NCI-H2081 (cell line): ENCODE measurements at places on chromosomes 11 and 22.

DNA sequence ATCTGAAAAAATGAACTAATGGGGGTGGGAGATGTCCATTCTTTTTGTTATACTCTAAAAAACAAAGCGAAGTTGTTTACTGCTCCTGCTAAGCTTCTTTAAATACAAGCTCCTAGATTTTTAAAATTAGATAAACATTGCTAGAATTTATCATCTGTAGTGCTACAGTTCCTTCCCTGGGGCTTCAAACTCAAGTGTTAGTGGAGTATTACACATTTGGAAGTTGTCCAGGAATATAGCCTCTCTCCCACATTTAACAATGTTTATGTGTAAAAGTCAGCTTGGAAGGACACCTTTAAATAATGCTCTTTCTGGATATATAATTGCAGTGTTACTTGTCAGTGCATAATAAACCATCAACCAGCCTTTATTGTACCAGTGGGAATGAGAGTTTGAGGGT is 155.5 kb downstream of the SPON1 start:
- DNase-seq = peak; percentile 72

- no peak for DNase-seq
Measured at GRCh38 chr22:36298118-36298517, 45.2 kb downstream of the APOL1 start.

DNA sequence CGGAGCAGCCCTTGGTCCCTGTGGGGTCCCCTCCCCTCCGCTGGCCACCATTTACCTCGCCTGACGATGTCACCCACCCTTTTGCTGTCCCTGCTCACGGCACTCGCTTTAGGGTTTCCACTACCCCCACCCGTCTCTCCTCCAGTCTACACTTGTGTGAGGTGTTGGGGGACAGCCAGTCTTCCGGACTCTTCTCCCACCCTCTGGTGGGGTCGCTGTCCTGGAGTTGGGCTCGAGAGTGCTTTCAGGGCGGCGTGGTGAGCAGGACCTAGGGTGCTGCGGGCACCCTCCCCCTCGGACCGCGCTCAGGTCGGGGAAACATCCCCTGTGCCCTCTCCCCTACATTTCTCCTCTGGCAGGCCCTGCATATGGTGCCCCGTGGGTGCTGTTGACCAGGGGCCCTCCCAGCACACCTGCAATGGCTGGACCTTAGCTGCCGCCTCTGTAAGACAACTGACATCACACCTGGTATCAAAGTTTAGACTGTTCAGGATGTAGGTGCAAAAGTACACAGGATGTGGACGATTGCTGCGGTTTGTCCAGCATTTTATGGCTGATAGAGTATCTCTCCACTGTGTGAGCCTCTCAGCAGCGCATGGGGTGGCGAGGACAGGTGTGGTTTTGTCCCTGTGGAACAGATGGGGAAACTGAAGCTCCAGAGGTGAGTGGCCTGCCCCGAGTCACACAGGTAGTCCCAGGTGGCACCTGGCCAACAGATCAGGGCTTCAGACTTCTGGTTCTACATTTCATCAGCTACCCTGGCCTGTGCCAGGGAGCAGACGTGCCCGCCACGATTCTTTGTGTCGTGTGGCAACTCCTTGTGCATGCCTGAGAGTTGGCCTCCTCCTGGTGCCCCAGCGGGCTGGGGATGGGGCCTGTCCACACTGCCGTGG is 1.2 kb downstream of the GRK2 start:
- DNase-seq = no peak

GRCh38 chr11:119797736-119798135 is 68.7 kb upstream of the NECTIN1 start:
- no peak for DNase-seq

DNA sequence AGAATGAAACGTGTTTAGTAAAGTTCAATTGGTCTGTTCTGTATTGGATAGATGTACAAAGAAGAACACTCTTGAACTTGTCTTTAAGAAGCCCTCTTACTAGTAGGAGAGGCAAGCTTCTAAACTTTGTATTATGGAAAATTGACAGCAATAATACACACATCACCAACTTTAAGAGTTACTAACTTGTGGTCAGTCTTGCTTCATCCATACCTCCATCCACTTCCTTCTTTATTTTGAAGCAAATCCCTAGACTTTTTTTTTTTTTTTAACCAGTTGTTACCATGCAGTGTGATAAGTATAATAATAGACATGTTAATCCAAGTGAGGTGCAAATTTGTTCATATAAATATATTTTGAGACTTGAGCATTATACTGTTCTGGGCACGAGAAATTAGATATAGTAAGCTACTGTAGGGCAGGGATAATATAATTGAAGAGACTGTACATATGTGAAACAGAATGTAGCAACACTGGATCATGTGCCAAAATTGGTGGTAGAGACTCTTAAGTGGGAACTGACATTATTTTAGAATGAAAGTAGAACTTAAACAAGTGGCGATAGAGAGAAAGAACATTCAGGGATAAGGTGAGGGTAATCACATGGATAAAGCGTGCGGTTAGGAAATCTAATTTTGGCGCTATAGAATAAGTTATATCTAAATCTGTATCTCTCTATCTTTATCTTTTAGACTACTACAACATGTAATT is 6.5 kb downstream of the FAR1 start:
- DNase-seq = no peak

DNA sequence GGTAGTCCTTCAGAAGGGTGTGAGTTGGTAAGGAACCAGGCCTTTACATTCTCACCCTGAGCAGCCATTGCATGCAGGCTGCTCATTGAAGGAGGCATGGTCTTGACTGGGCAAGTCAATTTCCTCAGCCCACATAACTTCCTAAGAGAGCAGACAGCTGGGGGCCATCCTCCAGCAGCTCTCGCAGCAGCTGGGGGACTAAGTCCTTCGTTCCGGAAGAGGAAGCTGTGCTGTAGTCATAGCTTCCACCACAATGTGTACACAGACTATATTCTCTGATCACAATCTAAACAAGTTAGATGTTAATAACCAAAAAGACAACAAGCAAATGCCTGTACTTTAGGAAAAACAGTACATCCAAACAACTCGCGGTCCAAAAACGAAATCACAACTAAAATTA is 30.1 kb upstream of the MPPED1 start:
- no peak for DNase-seq

GRCh38 chr11:65505466-65506289 is 6.8 kb downstream of the MALAT1 start:
- DNase-seq = no peak

GRCh38 chr11:79397252-79397651 is 43.6 kb downstream of the TENM4 start:
- DNase-seq = no peak

GRCh38 chr11:46120346-46121300 is 631 bp downstream of the PHF21A start:
- DNase-seq = peak; percentile 74

DNA sequence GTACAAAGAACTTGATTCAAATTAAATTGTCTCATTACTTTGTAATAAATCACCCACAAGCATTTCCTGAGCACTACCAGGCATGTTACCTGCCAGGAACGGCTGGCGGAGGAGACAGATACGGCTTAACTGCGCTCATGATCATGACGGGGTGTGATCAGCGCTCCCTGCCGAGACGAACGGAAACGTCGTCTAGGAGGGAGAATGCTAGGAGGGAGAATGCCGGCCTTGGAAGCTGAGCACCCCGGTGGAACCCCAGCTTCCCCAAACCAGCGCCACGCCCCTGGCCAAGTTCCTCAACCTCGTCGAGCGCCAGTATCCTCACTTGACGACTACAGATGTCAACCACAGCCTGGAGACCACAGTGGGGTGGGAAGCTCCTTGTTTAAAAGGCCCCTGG is 272.8 kb downstream of the CTTN start:
- DNase-seq = no peak

GRCh38 chr11:115112754-115113153 is 391.5 kb downstream of the CADM1 start:
- no peak for DNase-seq

DNA sequence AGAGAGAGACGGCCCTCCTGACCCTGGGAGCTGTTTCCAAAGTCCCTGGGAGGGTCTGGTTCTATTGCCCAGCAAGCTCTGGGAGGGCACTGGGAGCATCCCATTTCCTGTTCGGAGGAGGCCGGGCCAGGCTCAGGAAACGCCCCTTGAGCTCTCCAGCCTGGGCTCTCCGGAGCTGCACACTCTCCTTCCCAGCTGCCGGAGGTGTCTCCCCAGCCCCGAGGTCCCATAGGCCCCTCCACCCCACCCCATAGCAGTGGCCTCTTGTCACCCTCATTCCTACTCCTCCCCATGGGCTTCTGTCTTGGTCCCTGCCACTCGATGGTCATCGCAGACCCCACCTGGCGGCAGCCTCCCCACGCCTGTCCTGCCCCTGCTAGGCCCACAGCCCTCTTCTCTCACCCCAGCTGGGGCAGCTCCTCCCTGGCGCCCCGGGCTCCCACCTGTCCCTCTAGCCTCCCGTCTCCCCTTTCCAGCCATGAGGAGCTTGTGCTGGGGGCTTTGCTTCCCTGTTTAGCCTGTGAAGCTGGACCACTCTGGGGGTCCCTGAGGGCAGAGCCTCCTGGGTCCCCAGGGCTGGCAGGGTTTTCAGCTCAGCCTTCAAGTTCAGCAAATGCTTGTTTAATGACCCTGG is 2.8 kb downstream of the TSPAN32 start:
- no peak for DNase-seq

- no peak for DNase-seq
Measured at GRCh38 chr11:105824457-105825013, 197.5 kb downstream of the MSANTD4 start.

GRCh38 chr11:72072348-72072747 is 8.0 kb downstream of the NUMA1 start:
- no peak for DNase-seq

- DNase-seq = peak; percentile 58
Measured at GRCh38 chr11:65498042-65498726, 661 bp upstream of the MALAT1 start.

GRCh38 chr22:37565830-37566229 is 5.5 kb downstream of the CDC42EP1 start:
- DNase-seq = no peak

DNA sequence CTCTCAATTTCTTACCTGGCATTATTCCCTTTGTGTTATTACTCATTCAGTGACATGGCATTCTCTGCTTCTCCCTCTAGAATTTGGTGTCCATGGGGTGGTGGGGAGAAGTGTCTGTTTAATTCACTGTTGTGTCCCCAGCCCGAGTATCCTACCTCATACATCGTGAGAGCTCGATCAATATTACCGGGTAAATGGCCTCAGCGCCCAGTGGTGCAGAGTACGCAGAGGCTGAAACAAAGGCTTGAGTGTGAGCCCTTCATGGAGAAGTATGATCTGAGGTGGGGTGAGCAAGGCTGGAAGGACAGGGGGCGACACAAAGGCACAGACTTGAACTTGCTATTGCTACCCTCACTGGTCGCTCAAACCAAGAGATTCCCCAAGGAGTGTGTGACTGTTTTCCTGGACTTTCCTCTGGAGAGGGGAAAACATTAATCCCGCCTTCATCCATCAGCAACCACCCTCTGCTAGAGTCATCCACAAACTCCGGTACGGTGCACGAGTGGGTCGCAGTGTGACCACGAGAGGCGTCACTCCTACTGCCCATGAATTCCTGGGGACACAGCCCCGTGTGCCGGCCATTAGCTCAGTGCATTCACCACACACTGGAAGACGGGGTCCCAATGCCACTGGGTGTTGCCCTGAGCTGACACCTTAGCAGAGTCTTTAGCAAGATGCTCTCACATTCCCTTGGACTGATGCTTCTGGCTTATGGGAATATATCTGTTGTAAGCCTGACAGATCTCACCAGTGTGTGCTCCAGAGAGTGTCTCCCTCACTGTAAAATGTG is 35.0 kb upstream of the CCND1 start:
- no peak for DNase-seq

- DNase-seq = peak; percentile 71
Measured at GRCh38 chr22:25488244-25489020, 76.0 kb upstream of the GRK3 start.

DNA sequence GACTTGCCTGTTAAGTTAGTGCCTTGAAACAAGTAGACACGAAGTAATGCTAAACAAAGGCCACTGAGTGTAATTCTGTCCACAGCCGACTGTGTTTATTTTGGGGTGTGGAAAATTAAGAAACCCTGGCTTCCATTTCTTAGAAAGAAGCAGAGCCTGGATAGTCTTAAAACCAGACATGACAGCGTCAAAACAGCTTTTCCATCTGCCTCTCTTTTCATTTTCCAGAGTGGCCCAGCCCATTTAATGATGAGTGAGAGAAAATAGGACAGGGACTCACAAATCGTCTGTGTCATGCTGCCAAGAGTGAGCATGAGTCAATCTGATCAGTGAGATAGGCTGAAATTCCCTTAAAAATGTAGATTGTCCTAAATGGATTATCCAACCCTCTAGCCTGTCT is 485.9 kb downstream of the JRKL start:
- DNase-seq = no peak

DNA sequence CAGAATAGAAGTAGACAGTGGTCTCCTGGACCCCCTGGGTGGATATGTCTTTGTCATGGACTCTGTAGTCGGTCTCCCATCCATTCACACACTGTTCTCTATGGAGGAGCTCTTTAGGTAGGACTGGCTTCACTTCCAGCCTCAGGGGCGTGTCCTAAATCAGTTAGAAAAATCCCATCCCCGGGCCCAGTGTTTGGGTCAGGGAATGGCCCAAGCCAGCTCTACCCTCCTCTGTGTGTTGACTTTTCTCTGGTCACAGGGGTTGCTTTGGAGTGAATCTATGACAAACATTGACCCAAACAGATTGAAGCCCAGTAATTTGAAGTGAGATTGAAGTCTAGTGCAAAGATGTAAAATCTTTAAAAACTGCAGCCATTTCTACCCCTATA is 34.0 kb downstream of the WEE1 start:
- DNase-seq = no peak

- no peak for DNase-seq
Measured at GRCh38 chr11:10784232-10785145, 24.2 kb downstream of the EIF4G2 start.

GRCh38 chr11:35458846-35459245 is 39.5 kb upstream of the SLC1A2 start:
- no peak for DNase-seq

DNA sequence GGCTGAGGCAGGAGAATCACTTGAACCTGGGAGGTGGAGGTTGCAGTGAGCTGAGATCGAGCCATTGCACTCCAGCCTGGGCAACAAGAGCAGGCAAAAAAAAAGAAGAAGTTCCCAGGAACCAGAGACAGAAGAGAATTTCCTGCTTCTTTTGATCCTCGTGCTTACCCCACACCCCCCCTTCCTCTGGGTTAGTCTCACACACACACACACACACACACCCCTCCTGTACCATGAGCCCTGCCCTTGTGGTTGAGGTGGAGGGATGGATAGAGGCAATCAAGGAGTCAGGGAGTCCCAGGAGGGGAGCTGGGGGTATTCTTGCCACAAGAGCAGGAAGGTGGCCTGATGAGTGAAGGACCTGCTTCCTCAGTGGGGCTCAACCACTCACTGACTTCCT is 4.1 kb upstream of the UBE2L6 start:
- DNase-seq = no peak
